ENCODE measurements at places on chromosomes 1 and 21.
A peak's percentile ranks its signal among the peaks of the same experiment; 100 is the strongest.

- no peak for DNase-seq
Observed at GRCh38 chr1:61130338-61131000, 48.1 kb downstream of the NFIA start.

DNA sequence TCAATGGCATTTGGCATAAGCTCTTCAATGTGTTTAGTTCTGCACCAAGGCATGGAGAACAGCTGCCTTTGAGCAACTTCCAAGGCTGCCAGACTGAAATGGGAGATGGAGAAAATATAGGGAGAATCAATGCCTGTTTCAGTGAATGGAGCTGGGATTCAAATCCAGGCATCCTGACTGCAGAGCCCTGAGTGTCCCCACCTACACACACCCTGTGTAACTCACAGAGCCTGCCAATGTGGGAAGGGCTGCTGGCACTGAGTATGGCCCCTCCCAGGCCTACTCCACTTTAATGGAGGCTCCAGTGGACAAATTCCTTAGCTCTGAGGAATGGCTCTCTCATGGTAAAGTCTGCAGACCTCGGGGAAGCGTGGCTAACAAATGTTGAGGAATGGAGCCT, 145.6 kb upstream of the TNR start:
- no peak for DNase-seq

DNA sequence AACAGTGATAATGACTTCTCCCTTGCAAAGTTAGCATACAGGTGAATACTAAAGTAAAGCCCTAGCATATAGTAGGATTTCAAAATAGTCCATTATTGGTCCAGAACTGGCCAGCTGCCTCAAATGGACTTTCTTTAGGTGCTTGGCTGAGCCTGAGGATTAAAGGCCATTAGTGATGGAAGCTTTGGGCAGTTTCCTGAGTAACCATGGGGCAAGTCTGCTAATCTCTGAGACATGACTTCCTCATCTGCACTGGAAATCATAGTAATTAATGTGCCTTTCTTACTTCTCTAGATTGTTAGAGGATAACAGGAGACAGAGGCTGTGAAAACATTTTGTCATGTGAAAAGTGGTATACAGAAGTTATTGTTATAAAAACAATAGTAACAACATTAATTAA, 156.5 kb upstream of the UBE2U start:
- no peak for DNase-seq

DNA sequence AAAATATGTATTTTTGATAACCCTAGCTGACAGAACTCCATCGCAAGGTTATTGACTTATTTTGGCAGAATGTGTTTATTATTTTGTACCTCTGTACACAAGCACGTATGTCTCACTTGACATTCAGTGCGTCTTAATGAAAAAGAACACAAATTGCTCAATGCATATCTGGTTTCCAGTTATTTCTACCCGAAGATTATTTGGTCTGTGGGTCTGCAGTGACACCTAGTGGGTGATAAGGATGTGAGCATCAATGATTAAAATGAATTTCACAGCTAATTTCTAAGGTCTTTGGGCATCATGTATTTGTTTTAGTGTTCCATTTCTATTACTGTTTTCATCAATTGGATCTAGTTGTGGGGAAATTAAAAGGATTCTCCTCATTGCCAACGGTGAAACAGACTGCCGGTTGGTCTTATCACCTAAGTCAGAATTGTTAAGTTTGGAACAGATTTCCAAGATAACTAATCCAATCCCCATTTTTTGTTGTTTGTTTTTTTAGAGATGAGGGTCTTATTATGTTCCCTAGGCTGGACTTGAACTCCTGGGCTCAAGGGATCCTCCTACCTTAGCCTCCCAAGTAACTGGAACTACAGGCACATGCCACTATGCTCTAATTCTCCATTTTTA, 13.9 kb downstream of the DDX20 start:
- peak; percentile 52 for DNase-seq

DNA sequence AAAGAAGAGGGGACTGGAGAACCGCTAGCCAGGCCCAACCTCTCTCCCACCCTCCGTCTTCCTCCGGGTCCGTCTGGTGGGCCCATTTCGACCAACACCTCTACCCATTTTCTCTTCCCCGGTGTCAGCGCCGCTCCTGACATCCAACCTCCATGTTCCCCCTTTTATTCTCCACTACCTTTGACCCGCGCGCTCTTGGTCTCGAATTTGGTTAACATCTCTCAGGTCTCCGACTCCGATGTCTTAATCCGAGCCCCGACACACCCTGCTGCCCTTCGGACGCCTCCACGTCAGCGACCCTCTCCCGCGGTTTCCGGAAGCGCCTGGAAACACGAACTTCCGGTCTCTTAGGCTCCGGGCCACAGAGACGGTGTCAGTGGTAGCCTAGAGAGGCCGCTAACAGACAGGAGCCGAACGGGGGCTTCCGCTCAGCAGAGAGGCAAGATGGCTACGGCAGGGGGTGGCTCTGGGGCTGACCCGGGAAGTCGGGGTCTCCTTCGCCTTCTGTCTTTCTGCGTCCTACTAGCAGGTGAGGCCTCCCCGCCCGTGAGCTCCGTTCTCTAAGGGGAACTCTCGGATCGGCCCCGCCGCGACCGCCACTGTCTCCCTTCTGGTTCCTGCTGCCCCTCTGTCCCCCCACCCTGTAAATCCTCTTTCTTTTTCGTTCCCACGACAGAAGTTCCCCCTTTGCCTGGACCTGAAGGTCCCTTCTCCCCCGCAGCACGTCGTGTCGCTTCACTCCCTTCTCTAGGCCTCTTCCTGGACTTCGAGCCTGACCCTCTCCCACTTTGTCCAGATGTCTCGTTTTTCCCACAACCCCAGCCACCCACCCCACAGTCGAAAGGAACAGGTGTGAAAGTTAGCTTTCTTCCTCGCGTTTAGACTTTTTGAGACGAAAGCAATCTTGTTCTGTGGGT, at the start of the genes COPA and NCSTN:
Gene COPA, minus strand, starts transcription at position 298 of the 917 bp plus-strand sequence. Its CDS starts 80 bp downstream, at position 218.
Gene NCSTN, plus strand, starts transcription at position 431 of the 917 bp plus-strand sequence. Its CDS starts 14 bp downstream, at position 445.
- DNase-seq: peak; percentile 89

DNA sequence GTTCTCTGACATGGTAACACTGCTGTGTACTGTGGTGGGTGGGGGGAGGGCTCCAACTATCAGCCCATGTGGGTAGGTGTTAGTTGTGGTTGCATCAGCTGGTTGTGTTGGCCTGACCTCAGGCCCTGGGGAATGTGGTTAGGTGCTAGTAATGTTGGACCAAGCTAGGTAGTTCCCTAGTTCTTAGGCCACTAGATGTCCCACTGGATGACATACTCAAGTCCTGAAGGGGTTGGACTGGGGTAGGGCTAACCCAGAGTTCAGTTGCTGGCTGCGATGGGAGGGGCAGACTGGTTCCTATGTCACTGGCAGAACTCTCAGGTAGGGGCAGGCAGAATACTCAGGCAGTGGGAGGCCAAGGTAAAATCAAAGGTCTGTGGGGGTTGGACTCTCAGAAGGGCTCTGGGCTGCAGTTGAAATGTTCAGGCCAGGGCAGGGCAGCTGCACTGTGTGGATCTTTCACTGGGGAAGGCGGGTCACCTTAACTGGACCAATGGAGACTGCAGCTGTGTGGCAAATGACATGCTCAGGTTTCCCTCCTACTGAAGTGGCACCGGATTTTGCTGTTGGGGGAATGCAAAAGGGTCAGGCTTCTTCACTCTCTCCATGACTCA, 870.7 kb downstream of the LRRIQ3 start:
- DNase-seq: no peak

GRCh38 chr21:32364796-32365195, 28.0 kb downstream of the URB1 start:
- no peak for DNase-seq
